ENCODE measurements at places on chromosomes 11 and 22.

DNA sequence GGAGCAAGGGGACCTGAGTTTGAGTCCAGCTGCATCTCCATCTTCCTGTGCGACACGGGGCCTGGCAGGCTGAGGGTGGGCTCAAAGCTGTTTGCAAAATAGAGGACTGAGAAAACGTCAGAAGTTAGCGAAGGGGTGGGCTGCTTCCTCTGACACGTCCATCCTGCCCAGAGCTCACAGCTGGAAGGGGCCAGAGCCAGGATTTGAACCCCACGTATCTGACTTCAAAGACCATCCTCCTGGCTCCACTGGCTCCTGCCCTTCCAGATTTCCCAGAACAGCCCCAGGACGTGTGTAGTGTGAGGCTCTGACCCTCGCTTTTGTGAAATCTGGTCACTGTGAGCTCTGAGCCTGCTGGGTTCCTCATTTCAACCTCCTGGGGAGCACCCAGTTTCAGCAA lies 56.3 kb downstream of the CD82 start:
- no peak for DNase-seq

GRCh38 chr11:134436781-134437180 lies 24.7 kb upstream of the B3GAT1 start:
- no peak for DNase-seq

DNA sequence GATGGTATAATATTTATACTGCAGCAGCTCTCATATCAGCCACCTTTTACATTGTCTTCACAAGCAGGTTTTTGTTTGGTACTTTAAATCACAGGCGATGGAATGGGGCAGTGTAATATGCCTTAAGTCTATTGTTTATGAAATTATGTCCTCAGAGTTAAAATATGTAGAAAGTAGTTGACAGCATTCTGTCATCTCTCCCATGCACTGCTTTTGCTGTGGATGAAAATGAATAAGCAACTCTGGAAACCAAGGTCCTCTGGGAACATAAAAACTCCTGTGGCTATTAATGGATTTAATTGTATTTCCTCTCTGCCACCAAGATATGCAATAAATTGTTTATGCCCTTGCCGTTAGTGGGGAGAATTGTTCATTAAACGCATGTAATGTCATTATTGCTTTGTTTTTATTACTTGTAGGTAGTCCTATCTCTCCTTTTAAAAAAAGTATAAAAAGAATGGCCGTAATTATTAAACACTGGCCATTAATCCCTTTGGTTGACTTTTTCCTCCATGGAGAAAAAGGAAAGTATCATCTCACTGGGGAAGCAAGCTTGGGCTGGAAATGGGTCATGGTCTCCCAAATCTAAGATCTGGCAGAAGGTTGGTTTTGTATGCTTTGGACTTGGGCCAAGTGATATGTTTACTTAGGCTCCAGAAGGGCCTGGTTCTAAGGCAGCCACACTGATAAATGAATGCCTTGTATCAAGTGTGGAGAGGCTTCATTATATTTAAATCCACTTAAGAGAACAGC lies 13.1 kb downstream of the PACS1 start:
- no peak for DNase-seq

DNA sequence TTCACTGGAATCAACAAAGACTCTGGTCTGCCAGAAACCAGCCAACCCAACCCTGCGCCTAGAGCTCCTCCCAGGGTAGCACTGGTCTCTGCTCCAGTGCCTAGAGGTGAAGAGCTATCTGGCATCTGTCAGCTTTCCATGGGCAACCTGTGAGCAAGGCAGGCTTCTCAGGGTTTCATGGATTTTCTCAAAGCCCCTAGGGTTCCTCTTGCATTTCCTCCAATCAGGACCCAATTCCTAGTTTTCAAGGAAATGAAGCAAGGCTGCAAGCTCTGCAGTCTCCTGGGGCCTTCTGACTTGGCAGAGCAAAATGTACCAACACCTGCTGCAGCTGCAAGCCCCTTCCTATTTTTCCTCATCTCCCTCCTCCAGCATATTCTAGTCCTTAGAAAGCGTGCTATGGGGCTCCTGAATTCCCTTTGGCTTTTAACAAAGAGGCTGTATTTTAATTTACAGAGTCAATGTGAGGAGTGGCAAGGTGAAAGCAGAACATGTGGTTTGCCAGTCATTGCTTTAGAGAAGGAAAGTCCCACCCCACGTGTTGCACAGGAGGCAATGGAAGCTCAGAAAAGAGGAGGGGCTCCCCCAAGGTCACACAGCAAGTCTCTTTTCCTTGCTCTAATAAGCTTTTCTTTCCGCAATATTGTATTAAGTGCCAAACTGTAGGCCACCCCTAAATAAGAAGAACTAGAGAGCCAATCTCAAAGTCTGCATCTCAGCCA lies 33.0 kb upstream of the RIC3 start:
- DNase-seq: no peak

DNA sequence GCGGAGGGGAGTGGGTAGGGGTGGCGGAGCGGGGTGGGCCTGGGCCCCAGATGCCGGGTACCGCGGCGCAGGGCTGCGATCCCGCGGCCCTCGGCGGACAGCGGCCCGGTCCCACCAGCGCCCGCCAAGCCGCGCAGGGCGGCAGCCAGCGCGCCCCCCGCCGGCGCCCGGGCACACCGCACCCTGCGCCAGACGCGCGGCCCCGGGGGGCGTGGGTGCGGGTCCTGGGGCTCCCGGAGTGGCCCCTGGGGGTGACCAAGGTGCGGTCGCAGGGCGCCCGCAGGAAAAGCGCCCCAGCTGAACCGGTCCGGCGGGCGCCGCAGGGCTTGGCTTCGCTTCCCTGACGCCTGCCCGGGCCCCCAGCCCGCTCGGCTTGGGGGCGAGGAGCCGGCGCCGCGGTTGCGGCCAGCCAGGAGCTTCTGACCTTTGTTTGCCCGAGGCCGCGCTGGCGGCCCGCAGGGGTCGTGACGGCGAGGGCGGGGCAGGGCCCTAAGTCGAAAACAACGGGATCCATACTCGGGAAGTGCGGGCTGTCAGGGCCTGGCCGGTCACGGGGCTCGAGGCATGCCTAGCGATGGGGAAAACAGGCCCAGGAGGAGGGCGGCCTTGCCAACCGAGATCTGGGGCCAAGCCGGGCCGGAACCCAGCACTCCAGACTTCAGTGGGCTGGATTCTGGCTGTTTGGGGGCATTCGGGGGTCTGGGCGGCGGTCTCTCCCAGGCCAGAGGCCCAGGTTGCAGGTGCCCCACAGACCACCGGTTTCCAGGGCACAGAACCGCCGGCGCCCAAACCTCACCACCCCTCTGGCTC lies 581 bp upstream of the AP5B1 start:
- peak; percentile 68 for DNase-seq

- no peak for DNase-seq
Measured at GRCh38 chr22:49433717-49434611, 393.7 kb downstream of the BRD1 start.

DNA sequence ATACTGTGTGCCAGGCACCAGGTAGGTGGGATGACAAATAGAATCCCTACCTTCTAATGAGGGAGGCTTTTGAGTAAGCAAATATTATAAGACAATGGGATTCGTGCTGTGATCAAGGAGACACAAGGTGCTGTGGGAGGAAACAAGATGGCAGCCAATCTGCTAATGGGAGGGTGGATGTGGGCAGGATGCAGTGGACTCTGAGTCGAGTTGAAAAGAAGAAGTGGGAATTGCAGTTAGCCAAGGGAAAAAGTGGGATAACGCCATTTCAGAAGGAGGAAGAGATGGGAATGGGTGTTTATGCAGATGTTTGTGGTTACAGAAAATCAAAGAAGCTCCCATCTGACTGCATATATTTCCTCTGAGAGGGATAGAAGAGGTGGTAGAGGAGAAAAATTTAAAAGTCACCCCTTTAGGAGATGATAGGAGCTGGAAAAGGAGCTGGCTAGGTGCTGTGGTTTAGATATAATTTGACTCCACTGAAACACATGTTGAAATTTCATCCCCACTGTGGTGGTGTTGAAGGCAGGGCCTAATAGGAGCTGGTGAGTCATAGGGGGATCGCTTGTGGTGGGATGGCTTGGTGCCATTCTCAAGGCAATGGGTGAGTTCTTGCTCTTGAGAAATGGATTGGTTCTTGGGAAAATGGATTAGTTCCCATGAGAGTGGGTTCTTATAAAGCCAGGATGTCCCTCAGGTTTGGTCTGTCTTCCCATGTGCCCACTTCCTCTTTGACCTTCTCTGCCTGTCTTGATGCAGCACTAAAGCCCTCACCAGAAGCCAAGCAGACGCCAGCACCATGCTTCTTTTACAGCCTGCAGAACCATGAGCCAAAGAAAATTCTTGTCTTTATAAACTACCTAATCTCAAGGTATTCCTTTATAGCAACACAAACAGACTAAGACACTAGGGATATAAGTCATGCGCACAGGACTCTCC lies 30.0 kb upstream of the POU2AF1 start:
- no peak for DNase-seq

GRCh38 chr11:47595029-47595428 lies 818 bp upstream of the C1QTNF4 start:
- DNase-seq: no peak

- DNase-seq: no peak
Measured at GRCh38 chr11:82494988-82495432, 238.7 kb downstream of the FAM181B start.

DNA sequence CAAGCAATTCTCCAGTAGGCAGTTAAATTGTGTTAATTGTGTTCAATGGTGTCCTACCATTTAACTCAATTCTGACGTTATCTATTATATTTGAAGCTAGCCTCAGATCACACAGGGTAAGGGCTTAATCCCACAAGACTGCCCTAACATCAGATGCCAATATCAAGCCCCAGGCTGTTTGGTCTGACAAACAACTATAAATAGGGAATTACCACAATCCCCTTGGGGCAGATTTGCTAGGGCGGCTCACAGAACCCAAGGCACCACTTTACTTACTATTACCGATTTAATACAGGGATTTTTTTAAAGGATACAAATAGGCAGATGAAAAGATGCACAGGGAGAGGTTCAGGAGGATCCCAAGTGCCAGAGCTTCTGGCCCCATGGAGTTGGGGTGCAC lies 678.4 kb downstream of the OPCML start:
- DNase-seq: no peak

DNA sequence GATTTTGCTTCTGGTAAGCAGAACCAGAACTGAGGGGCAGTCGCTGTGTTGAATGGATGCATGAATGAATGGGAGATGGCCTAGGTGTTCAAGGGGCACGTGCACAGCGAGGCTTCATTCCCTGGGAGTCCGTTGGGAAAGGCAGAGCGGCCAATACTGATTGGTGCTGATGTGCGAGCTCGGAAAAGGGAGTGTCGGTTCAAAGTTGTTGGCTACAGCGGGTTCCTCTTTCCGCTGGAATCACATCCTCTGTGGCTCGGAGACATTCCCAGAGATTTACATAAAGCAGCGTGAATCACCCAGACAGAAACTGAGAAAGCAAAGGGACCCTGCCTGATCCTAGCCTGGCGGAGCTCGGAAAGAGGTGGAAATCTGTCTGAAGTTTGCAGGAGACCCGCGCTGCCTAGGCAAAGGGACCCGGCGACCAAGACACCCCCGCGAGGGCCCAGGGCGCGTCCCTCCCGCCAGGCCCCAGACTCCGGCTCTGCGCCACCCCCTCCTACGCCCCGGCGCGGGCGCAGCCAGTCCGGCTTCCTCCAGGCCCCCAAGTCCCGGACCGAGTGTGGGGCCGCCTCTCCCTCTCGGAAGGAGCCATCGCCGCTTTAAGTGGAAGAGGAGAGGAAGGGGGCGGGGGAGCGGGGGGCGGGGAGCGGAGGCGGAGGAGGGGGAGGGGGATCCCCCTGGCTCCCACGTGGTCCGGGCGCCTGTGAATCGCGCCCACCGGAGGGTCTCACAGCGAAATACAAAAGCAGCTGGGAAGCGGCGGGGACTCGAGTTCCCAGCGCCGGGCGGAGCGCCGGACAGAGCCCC lies at the start of gene FJX1:
FJX1 (plus strand) TSS at position 774 of the 810 bp plus-strand sequence. CDS start 177 bp downstream, outside the sequence.
- peak; percentile 22 for DNase-seq

GRCh38 chr11:65242389-65242788 lies 19.4 kb upstream of the POLA2 start:
- no peak for DNase-seq

GRCh38 chr11:74341921-74342320 lies 30.5 kb upstream of the P4HA3 start:
- no peak for DNase-seq

GRCh38 chr11:94749369-94749768 lies 18.8 kb upstream of the AMOTL1 start:
- no peak for DNase-seq

- no peak for DNase-seq
Measured at GRCh38 chr11:119858288-119858687, 129.3 kb upstream of the NECTIN1 start.

GRCh38 chr11:30992513-30992849 lies 377.1 kb downstream of the DCDC1 start:
- no peak for DNase-seq

GRCh38 chr11:95778699-95779098 lies 10.9 kb downstream of the FAM76B start:
- no peak for DNase-seq

DNA sequence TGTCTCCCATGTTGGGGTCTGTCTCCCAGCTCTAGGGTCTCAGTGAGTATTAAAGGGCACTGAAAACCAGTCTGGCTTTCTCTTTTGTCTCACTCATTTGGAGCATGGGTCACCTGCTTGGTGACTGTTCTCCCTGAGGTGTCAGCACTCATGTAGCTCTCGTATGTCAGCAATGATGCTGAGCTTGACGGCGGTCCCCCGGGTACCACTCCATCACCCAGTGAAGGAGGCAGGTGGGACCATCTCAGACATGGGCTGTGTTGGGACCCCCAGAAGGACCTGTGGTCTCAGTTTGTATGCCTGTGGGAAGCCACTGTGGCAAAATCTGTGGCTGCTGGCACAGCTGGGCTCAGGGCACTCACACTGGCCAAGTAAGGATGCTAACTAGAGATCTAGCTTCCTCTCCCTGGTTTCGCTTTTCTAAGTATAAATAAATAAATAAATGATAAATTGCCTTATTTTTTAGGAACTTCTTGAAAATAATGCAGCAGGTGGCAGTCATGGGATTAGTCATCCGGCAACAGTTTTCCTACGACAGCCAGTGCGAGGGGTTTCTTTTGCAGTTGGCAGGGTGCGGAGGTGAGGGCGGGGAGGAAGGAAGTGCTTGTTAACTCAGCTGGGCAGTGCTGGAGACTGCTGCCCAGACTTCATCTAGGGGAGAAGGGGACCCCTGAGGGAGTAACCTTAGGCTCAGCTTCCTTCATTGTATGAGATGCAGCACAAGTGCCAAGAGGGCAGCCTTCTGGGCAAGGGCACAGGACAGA lies 48.8 kb downstream of the OSBP2 start:
- DNase-seq: peak; percentile 51

DNA sequence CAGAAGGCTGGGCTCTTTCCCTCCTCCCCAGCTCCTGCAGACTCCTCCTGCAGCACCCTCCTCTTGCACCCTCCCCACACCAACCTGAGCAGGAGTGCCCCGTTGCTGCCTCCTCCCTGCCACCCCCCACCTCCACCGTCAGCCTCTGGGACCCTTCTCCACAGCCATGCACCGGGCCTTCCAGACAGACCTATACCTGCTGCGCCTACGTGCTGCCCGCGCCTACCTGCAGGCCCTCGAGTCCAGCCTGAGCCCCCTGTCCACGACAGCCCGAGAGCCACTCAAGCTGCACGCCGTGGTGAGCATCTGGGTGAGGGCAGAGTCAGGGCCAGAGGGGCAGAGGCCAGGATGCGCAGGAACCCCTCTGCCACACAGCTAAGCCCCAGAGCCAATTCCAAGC lies 16.2 kb downstream of the ZDHHC24 start:
- no peak for DNase-seq

GRCh38 chr22:38882972-38883622 lies 11.1 kb upstream of the CBX6 start:
- DNase-seq: no peak

All from activated T-cell treated with anti-CD3 and anti-CD28 coated beads, Interleukin-2, amount 50 U/mL, for 72 hours (primary cell).